ENCODE measurements at places on chromosomes 16 and 17.

DNA sequence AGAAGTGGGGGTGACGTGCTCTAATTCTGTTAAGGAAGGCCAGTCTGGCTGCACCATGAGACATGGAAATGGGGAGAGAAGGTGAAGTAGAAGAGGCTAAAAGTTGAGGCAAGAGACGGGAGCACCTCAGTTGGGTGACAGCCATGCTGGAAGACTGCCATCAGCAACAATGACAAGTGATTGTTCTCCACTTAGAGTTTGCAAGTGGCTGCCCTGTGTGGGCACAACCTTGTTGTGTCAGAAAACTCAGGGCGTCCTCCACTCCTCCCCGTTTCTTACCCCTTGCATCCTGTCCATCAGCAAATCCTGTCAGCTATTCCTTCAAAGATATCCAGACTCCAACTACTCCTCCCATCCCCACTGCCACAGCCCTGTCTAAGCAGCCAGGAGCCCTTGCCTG lies 17.6 kb downstream of the CES1 start:
- H3K4me3 ChIP-seq, result no peak overlapping the region
- no peak for DNase-seq
- H3K36me3 ChIP-seq, result no peaks in the 10 kb centered on the region
- H3K4me1 ChIP-seq, result no peaks in the 10 kb centered on the region
- no peaks in the 10 kb centered on the region for H3K27me3 ChIP-seq

DNA sequence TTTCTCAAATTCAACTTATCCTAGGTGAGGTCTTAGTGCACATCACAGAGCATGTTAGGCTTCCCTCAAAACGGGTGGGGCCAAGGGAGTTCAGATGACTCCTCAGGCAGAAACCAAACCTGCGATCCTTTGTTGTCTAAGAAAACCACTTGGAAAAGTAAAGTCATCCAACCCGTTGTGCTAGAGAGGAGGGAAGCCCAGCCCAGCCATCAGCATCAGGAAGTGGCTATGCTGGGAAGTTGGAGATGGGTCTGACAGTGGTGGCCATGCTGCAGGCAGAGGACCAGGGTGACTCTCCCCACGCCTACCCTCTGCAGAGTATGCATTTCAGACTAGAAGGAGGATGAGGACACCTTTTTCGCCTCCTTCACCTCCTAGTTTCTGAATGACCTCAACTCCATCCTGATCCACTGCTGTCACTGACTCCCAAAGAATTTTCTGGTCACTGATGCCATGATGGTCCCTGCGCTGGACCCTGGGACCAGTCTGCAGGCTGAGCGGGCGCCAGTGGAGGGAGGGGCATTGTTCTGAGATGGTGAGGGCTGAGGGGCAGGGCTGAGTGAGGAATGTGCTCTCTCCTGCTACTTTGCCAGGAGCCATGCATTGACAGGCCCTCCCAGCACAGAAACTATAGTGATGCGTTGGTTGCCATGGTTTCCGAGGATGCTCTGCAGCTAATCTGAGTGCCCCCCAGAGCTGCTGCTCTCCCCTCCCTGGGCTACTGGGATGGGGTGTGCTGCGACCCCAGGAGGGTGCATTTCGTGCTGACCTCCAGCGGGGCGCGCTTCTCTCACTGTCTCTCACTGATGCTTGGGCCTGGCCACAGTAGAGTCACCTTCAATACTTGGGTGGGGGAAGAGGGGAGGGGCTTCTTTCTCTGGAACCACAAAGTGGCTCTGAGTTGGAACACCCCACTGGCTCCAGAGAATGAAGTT lies 20.4 kb downstream of the ALOX12B start:
- H3K4me1 ChIP-seq, result no peaks in the 10 kb centered on the region
- H3K4me3 ChIP-seq, result no peak overlapping the region
- H3K27me3 ChIP-seq, result peaks cover 3% of the 10 kb centered on the region
- H3K27ac ChIP-seq, result no peak overlapping the region

- H3K27me3 ChIP-seq, result no peaks in the 10 kb centered on the region
- H3K4me1 ChIP-seq, result peaks cover 30% of the 10 kb centered on the region
- DNase-seq, result peak; percentile 89
- H3K4me3 ChIP-seq, result no peak overlapping the region
- peak overlapping the region; percentile 48 for H3K27ac ChIP-seq
- peaks cover 4% of the 10 kb centered on the region for H3K36me3 ChIP-seq
Observed at GRCh38 chr16:30350134-30350871, 4.8 kb downstream of the CD2BP2 start.

DNA sequence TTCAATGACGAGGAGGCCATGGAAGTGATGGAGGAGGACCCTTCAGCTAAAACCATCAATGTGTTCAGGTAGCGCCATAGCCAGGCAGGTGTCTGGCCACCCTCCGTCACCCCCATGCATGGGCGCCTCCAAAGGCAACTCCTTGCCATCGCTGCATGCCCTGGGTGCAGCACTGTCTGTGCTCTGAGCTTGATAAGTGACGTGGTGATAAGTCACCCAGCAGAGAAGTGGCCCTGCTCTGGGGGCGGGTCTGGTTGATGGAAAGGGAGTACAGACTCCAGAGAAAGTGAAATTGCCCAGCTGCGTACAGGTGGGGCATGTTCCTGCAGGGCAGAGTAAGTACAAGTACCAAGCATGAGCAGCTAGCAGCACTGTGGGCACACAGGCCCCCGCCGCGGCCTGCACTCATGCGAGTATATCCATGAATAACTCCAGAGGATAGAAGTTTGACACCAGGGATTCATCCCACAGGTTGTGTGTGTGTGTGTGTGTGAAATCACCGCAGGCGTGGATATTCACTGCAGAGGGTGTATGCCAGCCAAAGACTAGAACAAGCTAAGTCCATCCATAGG lies 13.1 kb downstream of the DNAI2 start:
- H3K27ac ChIP-seq, result no peak overlapping the region
- H3K4me3 ChIP-seq, result no peak overlapping the region
- H3K27me3 ChIP-seq, result no peaks in the 10 kb centered on the region
- no peak for DNase-seq

- peaks cover 4% of the 10 kb centered on the region for H3K4me1 ChIP-seq
- H3K36me3 ChIP-seq, result no peaks in the 10 kb centered on the region
- H3K4me3 ChIP-seq, result peak overlapping the region; percentile 61
- no peak for DNase-seq
- H3K27me3 ChIP-seq, result 0 out of 2 replicates have a peak, but pooled peaks cover 4% of the 10 kb centered on the region
Observed at GRCh38 chr16:75250809-75251279, 580 bp downstream of the BCAR1 start.

DNA sequence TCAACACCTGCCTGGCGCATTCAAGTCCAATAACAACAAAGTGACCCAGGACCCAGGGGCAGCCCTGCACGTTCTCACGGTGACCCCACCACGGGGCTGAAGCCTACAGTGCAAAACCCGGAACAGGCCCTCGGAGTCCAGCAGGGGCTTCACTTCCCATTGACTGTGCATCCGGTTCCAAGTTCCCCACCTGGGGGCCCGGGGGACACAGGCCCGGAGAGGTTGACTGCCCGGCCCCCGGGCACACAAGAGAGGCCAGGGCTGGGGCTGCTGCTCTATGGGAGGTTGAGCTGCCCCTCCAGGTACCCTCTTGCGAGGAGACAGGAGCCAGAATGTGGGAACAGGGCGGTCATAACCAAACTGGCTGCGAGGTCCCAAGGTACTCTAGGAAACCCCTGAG lies 31.3 kb downstream of the ENGASE start:
- DNase-seq, result no peak
- no peak overlapping the region for H3K27ac ChIP-seq
- H3K36me3 ChIP-seq, result no peaks in the 10 kb centered on the region
- no peak overlapping the region for H3K4me3 ChIP-seq

- peak within 1 kb of the TSS; percentile 87 for H3K27ac ChIP-seq
- H3K4me3 ChIP-seq, result peak within 1 kb of the TSS; percentile 94
- H3K4me1 ChIP-seq, result peaks cover 12% of the 10 kb centered on the region
- H3K27me3 ChIP-seq, result no peaks in the 10 kb centered on the region
Observed at GRCh38 chr16:53502331-53503269, at the start of gene AKTIP. AKTIP (minus strand) TSS chr16:53503209; CDS start chr16:53500259, 2,950 bp downstream.

DNA sequence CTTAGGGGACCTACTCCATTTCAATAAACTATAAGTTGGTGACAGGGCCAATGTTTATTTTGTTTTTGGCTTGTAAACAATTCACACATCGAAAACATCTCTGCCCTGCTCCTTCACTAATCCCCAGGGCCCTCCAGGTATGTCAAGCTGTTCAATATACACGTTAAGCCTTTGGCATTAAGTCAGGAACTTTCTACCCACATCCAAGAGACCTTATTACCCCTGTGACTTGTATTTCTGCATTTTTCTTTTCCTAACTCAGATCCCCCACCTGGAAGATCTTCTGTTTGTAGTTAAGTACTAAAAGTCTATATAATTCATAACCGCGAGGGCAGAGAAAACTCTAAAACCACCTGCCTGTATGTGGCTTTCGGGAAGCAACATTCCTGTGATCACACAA lies 106.8 kb upstream of the AXIN2 start:
- H3K36me3 ChIP-seq, result no peaks in the 10 kb centered on the region
- no peak overlapping the region for H3K4me3 ChIP-seq
- no peak for DNase-seq
- H3K27ac ChIP-seq, result no peak overlapping the region

DNA sequence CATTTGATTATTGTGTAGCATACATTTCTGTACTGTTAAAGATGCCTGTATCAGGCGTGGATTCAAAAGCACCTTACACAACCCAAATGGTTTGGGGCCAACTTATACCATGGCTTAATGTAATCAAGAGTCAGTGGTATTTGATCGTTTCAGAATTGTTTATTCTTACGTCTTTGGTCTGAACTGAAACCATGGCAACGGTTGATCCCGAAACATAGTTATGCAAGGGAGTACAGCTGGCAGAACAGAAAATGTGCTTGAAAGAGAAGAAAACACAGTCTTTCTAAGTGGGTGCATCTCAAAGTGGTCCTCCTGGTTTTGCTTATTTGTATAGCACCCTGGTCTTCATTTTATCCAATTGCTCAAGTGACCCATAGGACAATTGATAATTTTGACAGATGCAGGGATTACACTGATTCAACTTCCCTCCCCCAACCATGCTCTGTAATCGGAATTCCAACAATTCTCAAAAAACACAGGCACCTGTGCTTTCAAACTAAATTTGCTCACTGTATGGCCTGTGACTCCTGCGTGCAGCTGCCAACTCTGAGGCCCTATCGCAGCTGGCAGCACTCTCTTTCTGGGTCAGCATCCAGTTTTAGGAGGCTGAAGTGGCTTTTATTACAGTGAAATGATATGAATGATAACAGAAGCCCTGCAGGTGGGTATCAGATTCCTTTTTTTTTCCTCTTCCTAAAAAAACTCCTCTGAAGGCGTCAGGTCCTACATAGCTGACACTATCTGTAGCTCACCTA lies 77.0 kb upstream of the AXIN2 start:
- no peaks in the 10 kb centered on the region for H3K4me1 ChIP-seq
- H3K4me3 ChIP-seq, result no peak overlapping the region
- no peak overlapping the region for H3K27ac ChIP-seq
- H3K36me3 ChIP-seq, result no peaks in the 10 kb centered on the region

DNA sequence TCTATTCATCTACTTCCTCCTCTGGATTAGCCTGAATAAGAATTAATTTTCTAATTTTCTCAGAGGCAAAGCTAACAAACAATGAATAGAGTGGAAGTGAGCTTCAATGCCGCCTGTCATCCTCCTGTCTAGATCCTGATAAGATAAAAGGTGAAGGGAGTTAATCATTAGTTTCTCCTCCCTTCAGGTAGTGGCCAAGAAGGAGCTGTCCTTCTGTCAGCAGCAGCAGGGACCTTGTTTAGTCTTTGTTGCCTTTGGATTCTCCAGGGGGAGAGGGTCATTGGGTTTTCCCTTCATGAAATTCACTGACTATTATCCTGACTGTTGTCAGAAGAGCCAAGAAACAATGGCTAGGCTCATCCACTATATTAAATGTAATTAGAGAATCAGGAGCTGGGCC lies 420.2 kb upstream of the GOT2 start:
- no peaks in the 10 kb centered on the region for H3K36me3 ChIP-seq
- H3K27me3 ChIP-seq, result no peaks in the 10 kb centered on the region
- no peak overlapping the region for H3K27ac ChIP-seq

- DNase-seq, result no peak
- H3K4me3 ChIP-seq, result no peak overlapping the region
- H3K4me1 ChIP-seq, result no peaks in the 10 kb centered on the region
- no peaks in the 10 kb centered on the region for H3K36me3 ChIP-seq
- no peaks in the 10 kb centered on the region for H3K27me3 ChIP-seq
- H3K27ac ChIP-seq, result no peak overlapping the region
Observed at GRCh38 chr17:65131946-65132345, 5.2 kb upstream of the RGS9 start.

GRCh38 chr16:60905811-60906210 lies 1130.4 kb downstream of the CDH8 start:
- no peaks in the 10 kb centered on the region for H3K36me3 ChIP-seq
- H3K27me3 ChIP-seq, result no peaks in the 10 kb centered on the region
- H3K27ac ChIP-seq, result no peak overlapping the region

DNA sequence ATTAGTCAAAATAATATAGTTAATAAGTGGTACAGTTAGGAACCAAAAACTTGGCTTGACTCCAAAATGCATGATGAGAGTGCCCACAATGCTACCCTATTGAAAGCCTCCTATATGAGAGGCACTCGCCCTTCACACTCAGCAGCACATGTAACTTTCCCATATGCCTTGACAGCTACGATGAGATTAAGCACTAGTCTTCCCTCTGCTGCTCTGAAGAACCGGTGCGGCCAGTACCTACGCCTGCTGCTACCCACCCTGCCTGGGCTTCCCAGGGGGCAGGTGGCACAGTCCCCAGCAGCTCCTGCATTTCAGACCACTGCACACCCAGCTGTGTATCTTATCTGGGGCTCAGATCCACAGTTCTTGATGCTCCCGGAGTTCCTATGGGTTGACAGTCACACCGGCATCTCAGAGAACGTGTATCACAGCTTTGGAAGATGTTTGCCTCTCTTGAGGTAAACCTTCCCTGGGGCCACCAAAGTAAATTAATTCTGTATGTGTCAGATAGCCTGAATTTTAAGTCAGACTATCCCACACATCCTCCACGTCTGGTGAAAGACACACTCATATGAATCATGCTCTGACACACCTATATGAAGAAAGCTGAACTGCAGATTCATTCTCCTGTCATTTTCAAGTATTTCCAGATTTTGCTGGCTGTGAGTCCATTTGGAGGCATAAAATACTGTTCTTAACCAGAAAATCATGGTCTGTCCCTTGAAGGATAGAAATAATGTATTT lies 77.8 kb downstream of the MYH10 start:
- no peak overlapping the region for H3K27ac ChIP-seq
- H3K27me3 ChIP-seq, result no peaks in the 10 kb centered on the region
- H3K4me1 ChIP-seq, result no peaks in the 10 kb centered on the region

DNA sequence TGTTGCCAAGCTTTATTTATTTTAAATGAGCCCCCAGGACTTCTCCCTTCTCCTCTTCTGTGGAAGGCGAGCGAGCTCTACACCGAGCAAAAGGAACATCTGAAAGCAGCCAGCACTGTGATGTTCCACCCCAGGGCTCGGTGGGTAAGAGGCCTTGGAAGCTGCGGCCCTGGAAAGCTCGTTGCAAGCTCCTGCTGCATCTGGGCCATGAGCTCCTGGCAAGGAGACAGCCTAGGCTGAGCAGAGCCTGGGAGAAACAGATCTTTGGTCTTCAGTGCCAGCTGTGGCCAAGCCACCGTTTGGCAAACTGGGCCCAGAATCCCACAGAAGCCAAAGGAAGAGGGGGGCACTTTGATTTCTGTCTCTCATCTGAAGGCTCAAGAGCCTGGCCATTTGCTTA lies 114.1 kb downstream of the ENGASE start:
- no peaks in the 10 kb centered on the region for H3K4me1 ChIP-seq
- no peaks in the 10 kb centered on the region for H3K36me3 ChIP-seq
- H3K4me3 ChIP-seq, result no peak overlapping the region
- DNase-seq, result no peak
- peaks cover 2% of the 10 kb centered on the region for H3K27me3 ChIP-seq

- H3K4me3 ChIP-seq, result no peak overlapping the region
- H3K36me3 ChIP-seq, result no peaks in the 10 kb centered on the region
- H3K27ac ChIP-seq, result no peak overlapping the region
- H3K27me3 ChIP-seq, result no peaks in the 10 kb centered on the region
- no peaks in the 10 kb centered on the region for H3K4me1 ChIP-seq
Observed at GRCh38 chr16:87253536-87253935, 63.7 kb downstream of the C16orf95 start.
